Osteocyte (in vitro differentiated cells): ENCODE measurements at places on chromosomes 4 and X. TPM values are rescaled to one million over a fixed set of nuclear protein-coding genes. Genes with fewer than 3 reads are reported as not detected.

PAGE2B gene
- not detected in 2 replicates for total RNA-seq

COL4A5 gene
- total RNA-seq = 535 and 547 TPM in 2 replicates

ARR3 gene
- not detected in 2 replicates for total RNA-seq

DNA sequence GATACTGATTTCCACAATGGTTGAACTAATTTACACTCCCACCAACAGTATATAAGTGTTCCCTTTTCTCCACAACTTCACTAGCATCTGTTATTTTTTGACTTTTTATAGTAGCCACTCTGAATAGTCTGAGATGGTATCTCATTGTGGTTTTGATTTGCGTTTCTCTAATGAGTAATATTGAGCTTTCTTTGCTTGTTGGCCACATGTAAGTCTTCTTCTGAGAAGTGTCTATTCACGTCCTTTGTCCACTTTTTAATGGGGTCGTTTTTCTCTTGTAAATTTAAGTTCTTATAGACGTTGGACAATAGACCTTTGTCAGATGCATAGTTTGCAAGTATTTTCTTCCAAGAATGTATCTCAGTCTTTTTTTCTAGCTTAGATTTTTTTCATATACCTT lies 10.0 kb downstream of the FBXW7 start:
- no peak for DNase-seq
- no peak overlapping the region for H3K4me3 ChIP-seq
- H3K27ac ChIP-seq = no peak overlapping the region
- no peaks in the 10 kb centered on the region for H3K4me1 ChIP-seq
- H3K36me3 ChIP-seq = peaks cover 2% of the 10 kb centered on the region

GRCh38 chrX:12985331-12985730 lies 10.4 kb downstream of the TMSB4X start:
- H3K36me3 ChIP-seq = no peaks in the 10 kb centered on the region
- no peaks in the 10 kb centered on the region for H3K27me3 ChIP-seq
- H3K27ac ChIP-seq = peak overlapping the region; percentile 66
- DNase-seq = no peak
- no peak overlapping the region for H3K4me3 ChIP-seq
- H3K4me1 ChIP-seq = peaks cover 29% of the 10 kb centered on the region

GRCh38 chr4:175951794-175952193 lies 113.8 kb upstream of the WDR17 start:
- DNase-seq = no peak
- no peak overlapping the region for H3K27ac ChIP-seq

GRCh38 chr4:8171984-8172924 lies 13.6 kb upstream of the ABLIM2 start:
- H3K36me3 ChIP-seq = no peaks in the 10 kb centered on the region
- peaks cover 16% of the 10 kb centered on the region for H3K27me3 ChIP-seq
- H3K4me1 ChIP-seq = peaks cover 5% of the 10 kb centered on the region
- DNase-seq = no peak
- H3K27ac ChIP-seq = no peak overlapping the region
- no peak overlapping the region for H3K4me3 ChIP-seq

DNA sequence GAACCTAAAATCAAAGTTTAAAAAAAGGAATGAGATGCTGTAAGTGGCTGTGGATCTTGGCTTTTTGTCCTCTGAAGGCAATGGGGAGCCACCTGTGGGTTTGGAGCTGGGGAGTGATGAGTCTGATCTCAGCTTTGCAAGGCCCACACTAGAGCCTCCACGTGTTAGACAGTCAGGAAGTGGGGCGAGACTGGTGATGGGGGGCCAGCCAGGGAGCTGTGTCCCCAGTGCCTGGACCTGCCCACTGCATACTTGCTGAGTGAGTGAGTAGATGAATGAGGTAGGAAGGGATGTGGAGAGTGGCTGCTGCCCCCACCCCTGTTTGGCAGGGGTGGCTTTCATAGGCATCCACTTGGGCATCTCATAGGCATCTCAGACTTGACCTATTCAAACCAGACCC lies 84.0 kb downstream of the NHSL2 start:
- DNase-seq = no peak
- H3K4me1 ChIP-seq = peaks cover 53% of the 10 kb centered on the region

DNA sequence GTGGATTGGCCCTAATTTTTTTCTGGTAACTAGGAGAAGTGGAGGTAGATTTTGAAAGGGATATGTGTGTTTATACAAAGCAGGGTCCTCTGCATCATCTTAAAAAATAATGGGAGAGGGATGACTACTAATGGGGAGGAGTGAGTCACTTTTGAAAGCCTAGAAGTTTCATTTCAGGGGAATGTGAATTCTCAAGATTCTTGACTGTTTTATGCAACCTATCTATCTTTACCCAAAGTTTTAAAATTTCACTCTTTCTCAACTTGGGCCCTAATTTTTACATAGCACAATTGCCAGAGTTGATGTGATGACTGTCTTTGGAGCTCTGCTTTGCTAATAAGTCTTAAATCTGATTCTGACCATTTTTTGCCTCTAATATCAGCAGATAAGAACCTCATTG lies 445.2 kb downstream of the GRXCR1 start:
- no peak overlapping the region for H3K27ac ChIP-seq
- no peaks in the 10 kb centered on the region for H3K36me3 ChIP-seq
- no peak for DNase-seq
- H3K4me1 ChIP-seq = no peaks in the 10 kb centered on the region

DNA sequence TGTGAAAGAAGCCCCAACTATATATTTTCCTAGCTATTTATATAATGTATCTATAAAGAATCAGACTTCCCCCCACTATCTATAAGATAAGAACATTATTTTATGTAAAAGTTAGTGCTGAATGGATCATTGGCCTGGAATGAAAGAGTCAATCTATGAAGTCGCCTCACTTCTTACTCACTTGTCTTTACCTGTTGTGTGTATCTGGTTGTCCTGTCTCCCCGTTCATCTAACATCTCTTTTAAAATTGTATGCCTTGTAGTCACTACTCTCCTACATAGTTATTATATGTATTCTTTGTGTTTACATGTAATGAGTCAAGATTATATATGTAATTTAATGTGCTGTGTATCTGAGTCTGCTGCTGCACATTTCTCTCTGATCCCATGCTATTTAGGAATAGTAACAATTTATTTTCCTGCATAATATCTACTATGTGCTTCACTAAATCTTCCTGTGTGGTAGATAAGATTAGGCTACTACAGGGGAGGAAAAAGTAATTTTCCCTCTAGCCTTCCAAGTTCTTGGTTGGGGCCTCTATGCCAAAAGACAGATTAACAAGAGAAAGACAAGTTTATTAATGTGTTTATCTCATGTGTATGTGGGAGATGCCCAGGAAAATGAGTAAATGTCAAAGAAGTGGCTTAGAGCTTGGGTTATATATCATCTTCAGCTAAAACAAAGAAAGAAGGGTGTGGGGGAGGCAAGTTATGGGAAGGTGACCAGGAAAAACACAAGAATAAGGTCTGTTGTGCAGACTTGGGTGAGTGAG lies 77.6 kb upstream of the FRMPD4 start:
- no peak for DNase-seq
- H3K4me1 ChIP-seq = no peaks in the 10 kb centered on the region
- H3K27ac ChIP-seq = no peak overlapping the region
- no peaks in the 10 kb centered on the region for H3K36me3 ChIP-seq
- H3K27me3 ChIP-seq = peaks cover 7% of the 10 kb centered on the region
- no peak overlapping the region for H3K4me3 ChIP-seq
